ENCODE measurements at places on chromosomes 5 and 9. TPM values are rescaled to one million over a fixed set of nuclear protein-coding genes. Genes with fewer than 3 reads are reported as not detected.
A peak's percentile ranks its signal among the peaks of the same experiment; 100 is the strongest.

Gene TAF11L4
- not detected for total RNA-seq

GRCh38 chr5:134114886-134115805 is 665 bp downstream of the TCF7 start:
- H3K27me3 ChIP-seq = peaks cover 4% of the 10 kb centered on the region
- H3K4me3 ChIP-seq = peak overlapping the region; percentile 52
- H3K36me3 ChIP-seq = no peaks in the 10 kb centered on the region
- H3K4me1 ChIP-seq = peaks cover 17% of the 10 kb centered on the region
- no peak for DNase-seq

- no peak overlapping the region for H3K4me3 ChIP-seq
- H3K4me1 ChIP-seq = no peaks in the 10 kb centered on the region
- no peaks in the 10 kb centered on the region for H3K27me3 ChIP-seq
- H3K27ac ChIP-seq = no peak overlapping the region
- DNase-seq = no peak
Measured at GRCh38 chr5:14727928-14728458, 63.5 kb downstream of the OTULIN start.

GRCh38 chr9:27752069-27752468 is 178.8 kb upstream of the C9orf72 start:
- H3K4me1 ChIP-seq = no peaks in the 10 kb centered on the region
- H3K27me3 ChIP-seq = no peaks in the 10 kb centered on the region
- no peaks in the 10 kb centered on the region for H3K36me3 ChIP-seq
- DNase-seq = no peak

Measured in A673 (cell line).